B cell (primary cell): ENCODE measurements at places on chromosomes 2 and 18.
A peak's percentile ranks its signal among the peaks of the same experiment; 100 is the strongest.

DNA sequence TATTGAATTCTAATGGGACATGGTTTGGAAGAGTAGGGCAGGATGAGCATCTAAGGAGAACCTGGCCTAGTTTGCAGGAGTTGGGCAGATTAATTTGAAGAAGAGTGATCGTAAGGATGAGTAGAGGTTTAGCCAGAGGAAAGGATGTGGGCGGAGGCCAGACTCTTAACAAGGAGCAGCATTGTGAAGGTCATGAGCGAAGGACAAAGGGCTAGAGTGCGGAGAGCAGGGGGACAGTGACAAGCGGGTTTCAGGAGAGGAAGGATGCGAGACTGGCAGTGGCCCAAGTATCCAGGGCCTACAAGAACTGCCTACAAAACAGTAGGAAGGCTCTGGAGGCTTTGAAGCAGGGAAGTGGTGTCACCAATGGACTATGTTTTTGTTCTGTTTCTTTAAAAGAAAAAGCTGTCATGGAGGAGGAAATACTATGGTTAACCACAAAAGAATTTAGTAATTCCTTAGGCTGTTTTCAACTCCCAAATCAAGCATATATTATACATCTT, 20.1 kb downstream of the SLC66A3 start:
- no peak overlapping the region for H3K4me3 ChIP-seq
- no peaks in the 10 kb centered on the region for H3K27me3 ChIP-seq
- no peaks in the 10 kb centered on the region for H3K4me1 ChIP-seq
- no peak overlapping the region for H3K27ac ChIP-seq

DNA sequence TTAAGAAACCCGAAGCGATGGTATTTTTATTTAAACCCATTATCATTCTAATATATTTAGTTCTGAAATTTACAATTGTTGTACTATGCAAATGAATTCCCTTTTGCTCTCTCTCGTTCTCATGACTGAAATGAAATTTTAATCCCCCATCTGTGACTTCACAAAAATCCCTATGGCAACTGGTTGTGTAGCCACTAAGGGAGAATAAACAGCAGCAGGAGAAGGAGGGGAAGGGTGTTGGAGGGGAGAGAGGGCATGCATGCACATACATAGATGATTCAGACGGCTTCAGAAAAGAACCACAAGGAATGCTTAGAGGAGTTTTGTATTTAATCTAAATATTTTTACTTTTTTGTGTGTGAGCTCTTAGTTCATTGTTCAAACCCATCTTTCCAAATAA, 36.8 kb downstream of the CPS1 start:
- H3K36me3 ChIP-seq, result no peaks in the 10 kb centered on the region
- H3K4me3 ChIP-seq, result no peak overlapping the region
- H3K27me3 ChIP-seq, result no peaks in the 10 kb centered on the region
- no peak for DNase-seq
- no peaks in the 10 kb centered on the region for H3K4me1 ChIP-seq

GRCh38 chr2:241267249-241268067, 48.0 kb downstream of the HDLBP start:
- H3K4me3 ChIP-seq, result no peak overlapping the region
- H3K36me3 ChIP-seq, result peaks cover 2% of the 10 kb centered on the region
- peaks cover 7% of the 10 kb centered on the region for H3K4me1 ChIP-seq

DNA sequence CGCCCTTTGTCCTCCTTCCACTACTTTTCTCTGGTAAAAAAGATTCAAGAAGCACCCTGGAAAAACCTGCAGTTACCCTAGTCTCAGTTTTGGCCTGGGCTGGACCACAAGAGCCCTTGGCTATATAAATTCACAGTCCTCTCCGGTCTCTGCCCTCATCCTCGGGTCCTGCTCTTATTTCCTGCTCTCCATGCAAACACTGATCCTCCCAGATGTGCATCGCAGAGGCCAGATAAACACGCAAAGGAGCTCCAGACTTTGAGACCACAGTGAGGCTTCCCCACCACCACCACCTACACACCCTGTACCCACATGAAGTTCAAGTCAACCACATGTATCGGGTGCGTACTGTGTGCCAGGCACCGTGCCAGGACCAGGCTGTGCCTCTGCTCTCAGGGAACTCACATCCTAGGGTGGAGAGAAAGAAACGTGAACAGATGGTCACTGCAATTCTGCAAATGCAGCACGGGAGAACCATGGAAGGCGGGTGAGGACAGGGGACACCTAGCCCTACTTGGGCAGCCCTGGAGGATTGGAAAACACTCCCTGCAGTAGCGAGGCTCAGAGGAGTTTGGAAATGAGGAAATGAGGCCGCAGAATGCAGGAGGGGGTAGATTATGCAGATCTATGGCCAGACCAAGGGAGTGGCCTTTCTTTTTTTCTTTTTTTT, 7.4 kb downstream of the CTDSP1 start:
- peak overlapping the region; percentile 62 for H3K27ac ChIP-seq
- peak overlapping the region; percentile 72 for H3K4me3 ChIP-seq
- no peak for DNase-seq
- peaks cover 28% of the 10 kb centered on the region for H3K36me3 ChIP-seq
- H3K27me3 ChIP-seq, result no peaks in the 10 kb centered on the region
- peaks cover 25% of the 10 kb centered on the region for H3K4me1 ChIP-seq

GRCh38 chr2:208189069-208189809, 591 bp downstream of the C2orf80 start:
- DNase-seq, result no peak
- peaks cover under 1% of the 10 kb centered on the region for H3K4me1 ChIP-seq
- H3K4me3 ChIP-seq, result no peak overlapping the region
- H3K27me3 ChIP-seq, result no peaks in the 10 kb centered on the region
- no peaks in the 10 kb centered on the region for H3K36me3 ChIP-seq
- no peak overlapping the region for H3K27ac ChIP-seq

DNA sequence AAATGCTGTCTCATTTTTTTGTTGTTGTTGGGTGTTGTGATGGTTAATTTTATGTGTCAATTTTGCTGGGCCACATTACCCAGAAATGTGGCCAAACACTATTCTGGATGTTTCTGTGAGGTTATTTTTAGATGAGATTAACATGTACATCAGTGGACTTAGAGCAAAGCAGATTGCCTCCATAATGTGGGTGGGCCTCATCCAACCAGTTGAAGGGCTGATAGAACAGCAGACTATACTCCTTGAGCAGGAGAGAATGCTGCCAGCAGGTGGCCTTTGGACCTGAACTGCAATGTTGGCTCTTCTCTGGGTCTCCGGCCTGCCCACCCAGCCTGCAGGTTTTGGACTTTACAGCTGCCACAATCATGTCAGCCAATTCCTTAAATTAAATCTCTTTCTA, 169.0 kb downstream of the FTCDNL1 start:
- H3K4me1 ChIP-seq, result no peaks in the 10 kb centered on the region
- H3K36me3 ChIP-seq, result no peaks in the 10 kb centered on the region
- H3K27me3 ChIP-seq, result no peaks in the 10 kb centered on the region
- H3K4me3 ChIP-seq, result no peak overlapping the region
- no peak overlapping the region for H3K27ac ChIP-seq
- DNase-seq, result no peak

DNA sequence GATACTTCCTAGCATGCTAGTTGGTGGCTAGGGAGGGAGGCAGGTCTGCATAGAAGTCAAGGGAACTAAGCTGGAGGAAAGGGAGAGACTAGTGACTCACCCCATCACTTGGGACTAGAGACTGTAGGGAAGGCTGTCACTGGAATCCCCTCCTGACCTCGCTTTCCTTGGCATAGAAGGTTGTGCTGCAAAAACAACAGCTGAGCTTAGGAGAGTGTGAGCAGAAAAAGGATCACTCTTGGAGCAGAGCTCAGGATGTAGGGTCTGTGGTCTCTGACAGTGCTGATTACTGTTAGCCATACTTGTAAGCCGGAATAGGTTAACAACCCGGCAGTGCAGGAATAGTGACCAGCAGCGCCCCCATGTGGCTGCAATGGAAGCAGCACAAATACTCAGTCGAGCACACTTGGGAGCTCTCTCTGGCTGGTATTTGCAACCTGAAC, 66.9 kb upstream of the SMAD2 start:
- H3K27ac ChIP-seq, result no peak overlapping the region
- H3K27me3 ChIP-seq, result peaks cover 16% of the 10 kb centered on the region
- no peak overlapping the region for H3K4me3 ChIP-seq
- H3K36me3 ChIP-seq, result no peaks in the 10 kb centered on the region

DNA sequence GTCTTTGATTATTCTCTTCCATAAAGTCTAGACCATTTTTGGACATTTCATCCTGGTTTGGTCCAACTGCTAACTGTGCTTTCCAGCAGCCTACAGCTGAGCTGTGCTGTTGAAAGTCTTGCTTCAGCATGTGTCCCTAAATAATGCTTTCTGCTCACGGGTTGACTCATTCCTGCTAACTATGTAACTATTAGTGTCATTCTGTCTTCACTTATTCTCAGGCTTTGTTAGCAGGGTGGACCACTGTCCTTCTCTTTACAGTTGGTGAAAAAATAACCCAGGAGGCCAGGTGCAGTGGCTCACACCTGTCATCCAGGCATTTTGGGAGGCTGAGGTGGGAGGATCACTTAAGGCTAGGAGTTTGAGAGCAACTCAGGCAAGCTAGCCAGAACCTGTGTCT, 8.9 kb downstream of the ADAM23 start:
- no peaks in the 10 kb centered on the region for H3K27me3 ChIP-seq
- no peak for DNase-seq
- no peaks in the 10 kb centered on the region for H3K36me3 ChIP-seq

- no peak overlapping the region for H3K27ac ChIP-seq
- no peaks in the 10 kb centered on the region for H3K27me3 ChIP-seq
- peaks cover 3% of the 10 kb centered on the region for H3K4me1 ChIP-seq
- DNase-seq, result no peak
Observed at GRCh38 chr18:67242001-67242400, 274.5 kb downstream of the DSEL start.

GRCh38 chr2:20656561-20656960, 5.7 kb upstream of the HS1BP3 start:
- H3K4me3 ChIP-seq, result no peak overlapping the region
- no peaks in the 10 kb centered on the region for H3K36me3 ChIP-seq
- peaks cover 4% of the 10 kb centered on the region for H3K27me3 ChIP-seq
- no peak overlapping the region for H3K27ac ChIP-seq
- DNase-seq, result no peak

DNA sequence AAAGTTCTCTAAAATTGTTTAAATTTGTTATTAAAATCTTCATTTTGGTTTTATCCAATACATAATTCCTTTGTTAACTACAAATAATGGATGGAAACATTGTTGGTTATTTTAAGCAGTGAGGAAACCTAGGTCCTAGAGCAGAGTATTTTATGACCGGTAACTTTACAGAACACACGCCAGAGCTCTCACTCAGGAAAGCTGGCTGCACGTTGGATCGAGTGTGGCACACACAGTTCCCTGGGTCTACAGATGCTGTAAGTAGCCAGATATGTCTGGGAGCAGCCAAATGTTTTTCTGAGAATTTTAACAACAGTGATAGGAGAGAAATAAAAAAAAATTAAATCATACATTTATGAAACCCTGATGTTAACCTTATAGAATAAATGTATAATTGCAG, 264.4 kb downstream of the ZNF407 start:
- no peak for DNase-seq
- H3K4me1 ChIP-seq, result no peaks in the 10 kb centered on the region
- H3K27me3 ChIP-seq, result no peaks in the 10 kb centered on the region
- H3K27ac ChIP-seq, result no peak overlapping the region
- H3K4me3 ChIP-seq, result no peak overlapping the region

GRCh38 chr2:129281791-129282530, 697.5 kb upstream of the RAB6C start:
- no peaks in the 10 kb centered on the region for H3K4me1 ChIP-seq
- no peak overlapping the region for H3K4me3 ChIP-seq

DNA sequence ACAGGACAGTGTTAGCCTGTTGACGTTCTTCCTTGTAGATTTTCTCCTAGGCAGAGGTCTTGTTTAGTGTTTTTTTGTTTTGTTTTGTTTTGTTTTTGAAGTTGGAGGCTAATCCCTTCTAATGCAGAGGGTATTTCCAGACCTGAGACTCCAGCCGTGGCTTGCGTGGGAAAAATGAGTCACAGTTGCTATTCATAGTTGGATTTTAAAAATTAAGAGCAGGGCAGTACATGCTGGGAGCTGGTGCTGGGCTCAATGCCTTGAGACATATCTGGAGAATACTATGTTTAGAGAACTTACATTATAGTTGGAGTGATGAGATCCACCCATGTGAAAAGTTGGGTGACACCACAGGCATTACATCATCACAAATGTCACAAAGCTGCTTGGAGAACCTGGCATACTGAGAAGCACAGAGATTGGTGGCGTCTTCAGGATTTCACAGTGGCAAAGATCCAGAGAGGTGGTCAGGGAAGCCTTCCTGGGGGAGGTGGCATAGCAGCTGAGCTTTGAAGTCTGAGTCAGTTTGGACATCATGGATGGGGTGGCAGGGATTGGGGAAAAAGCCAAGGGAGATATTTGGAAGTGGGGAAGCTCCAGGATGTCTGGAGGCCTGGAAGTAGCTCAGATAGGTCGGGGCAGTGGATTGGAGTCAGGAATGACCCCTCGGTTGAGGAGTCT, 249.4 kb downstream of the LOXHD1 start:
- H3K4me1 ChIP-seq, result no peaks in the 10 kb centered on the region
- no peaks in the 10 kb centered on the region for H3K36me3 ChIP-seq
- no peaks in the 10 kb centered on the region for H3K27me3 ChIP-seq
- no peak for DNase-seq
- H3K4me3 ChIP-seq, result no peak overlapping the region

DNA sequence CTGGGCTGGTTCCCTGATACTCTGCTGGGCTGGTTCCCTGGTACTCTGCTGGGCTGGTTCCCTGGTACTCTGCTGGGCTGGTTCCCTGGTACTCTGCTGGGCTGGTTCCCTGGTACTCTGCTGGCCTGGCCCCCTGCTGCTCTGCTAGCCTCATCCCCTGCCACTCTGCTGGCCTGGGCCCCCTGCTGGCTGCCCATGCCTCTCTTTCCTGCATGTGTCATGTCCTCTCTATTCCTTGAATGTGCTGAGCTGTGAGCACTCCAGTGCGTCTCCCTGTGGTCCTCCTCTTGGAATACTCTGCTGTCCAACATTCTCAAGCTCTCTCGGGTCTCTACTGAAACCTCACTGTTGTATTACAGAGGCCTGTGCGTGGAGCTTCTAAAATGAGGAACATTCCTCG, 216.3 kb downstream of the RNF144A start:
- no peaks in the 10 kb centered on the region for H3K27me3 ChIP-seq
- no peak overlapping the region for H3K4me3 ChIP-seq
- H3K27ac ChIP-seq, result no peak overlapping the region
- H3K4me1 ChIP-seq, result no peaks in the 10 kb centered on the region
- DNase-seq, result no peak
